MCF 10A (cell line): ENCODE measurements at places on chromosomes 11 and 22.
A peak's percentile ranks its signal among the peaks of the same experiment; 100 is the strongest.

- no peak for DNase-seq
Observed at GRCh38 chr11:37755521-37755920, 1157.5 kb upstream of the RAG2 start.

DNA sequence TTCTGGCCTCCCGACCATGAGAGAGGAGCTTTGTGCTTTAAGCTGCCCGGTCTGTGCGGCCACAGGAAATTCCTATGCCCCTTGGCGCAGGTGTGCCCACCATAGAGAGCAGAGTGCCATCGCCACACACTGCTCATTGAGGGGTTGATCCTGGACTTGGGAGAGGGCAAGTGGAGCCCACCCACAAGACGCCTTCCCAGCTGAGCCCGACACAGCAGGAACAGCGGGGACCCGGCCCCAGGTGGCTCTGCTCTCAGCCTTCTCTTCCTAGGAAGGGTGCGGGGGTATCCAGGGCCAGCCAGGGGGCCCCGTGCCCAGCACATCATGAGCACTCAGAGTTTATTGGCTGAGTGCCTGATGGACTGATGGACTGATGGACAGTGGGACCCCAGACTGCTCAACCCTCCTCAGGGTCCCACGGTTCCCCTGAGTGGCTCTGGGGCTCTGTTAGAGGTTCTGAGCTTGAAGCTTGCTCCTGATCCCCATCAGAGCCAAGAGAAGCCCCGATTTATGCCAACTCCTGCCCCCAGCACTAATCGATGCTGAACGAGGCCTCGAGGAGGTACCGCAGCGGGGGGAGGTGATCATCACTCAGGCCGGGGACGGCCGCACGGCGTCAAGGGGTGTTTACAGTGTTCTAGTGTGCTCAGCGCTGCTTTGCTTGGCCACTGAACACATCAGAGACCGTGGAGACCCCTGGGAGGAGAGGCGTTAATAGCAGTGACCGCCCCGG is 13.5 kb upstream of the MRGPRD start:
- DNase-seq = no peak

DNA sequence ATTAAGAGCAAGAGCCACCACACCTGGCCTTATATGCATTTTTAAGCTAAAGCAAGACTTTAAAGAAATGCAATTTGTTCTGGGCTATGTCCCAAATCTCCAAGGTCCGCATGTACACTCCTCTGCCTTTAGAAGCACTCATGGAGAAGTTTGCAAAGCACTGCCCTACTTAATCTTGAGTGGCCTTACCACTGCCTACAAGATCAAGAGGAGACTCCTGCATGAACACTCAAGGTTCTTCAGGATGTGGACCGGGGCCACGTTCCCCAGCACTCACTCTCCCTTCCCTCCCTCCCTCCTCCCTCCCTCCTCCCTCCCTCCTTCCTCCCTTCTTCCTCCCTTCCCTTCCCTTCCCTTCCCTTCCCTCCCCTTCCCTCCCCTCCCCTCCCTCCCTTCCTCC is 63.2 kb upstream of the HSPA8 start:
- DNase-seq = no peak

DNA sequence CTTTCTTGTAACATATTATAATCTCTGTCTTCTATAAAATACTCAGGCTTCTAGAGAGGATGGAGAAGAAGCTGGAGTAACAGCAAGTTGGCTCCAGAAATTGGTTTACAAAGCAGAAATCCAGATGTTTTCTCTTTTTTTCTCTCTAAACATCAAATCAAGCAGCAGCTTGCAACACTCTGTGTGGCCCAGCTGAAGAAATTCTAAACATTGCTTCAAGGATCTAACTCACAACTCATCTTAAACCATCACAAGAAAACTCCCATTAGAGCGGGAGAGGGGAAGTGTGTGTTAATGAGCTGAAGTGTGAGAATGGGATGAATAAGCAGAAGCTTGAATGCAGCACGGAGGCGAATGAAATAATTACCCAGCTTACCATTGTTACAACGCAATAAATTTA is 146.5 kb downstream of the OPCML start:
- no peak for DNase-seq

DNA sequence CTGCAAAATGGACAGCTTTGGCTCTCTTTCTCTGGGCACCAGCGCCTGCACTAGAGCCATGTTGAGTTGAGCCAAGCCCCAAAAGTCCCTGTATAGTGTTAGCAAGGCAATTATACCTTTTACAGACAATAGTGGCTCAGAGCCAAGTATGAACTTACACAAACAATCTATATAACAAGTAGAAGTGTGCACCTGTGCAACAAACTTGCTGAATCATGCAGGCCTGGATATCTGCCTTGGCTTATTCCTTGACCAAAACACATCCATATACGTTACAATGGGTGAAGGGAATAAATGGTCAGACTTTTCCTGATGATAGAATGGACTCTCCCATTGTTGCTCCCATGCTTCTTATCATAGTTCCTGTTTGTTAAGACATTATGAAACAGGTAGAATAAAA is 3.8 kb upstream of the OR52I2 start:
- peak; percentile 43 for DNase-seq

DNA sequence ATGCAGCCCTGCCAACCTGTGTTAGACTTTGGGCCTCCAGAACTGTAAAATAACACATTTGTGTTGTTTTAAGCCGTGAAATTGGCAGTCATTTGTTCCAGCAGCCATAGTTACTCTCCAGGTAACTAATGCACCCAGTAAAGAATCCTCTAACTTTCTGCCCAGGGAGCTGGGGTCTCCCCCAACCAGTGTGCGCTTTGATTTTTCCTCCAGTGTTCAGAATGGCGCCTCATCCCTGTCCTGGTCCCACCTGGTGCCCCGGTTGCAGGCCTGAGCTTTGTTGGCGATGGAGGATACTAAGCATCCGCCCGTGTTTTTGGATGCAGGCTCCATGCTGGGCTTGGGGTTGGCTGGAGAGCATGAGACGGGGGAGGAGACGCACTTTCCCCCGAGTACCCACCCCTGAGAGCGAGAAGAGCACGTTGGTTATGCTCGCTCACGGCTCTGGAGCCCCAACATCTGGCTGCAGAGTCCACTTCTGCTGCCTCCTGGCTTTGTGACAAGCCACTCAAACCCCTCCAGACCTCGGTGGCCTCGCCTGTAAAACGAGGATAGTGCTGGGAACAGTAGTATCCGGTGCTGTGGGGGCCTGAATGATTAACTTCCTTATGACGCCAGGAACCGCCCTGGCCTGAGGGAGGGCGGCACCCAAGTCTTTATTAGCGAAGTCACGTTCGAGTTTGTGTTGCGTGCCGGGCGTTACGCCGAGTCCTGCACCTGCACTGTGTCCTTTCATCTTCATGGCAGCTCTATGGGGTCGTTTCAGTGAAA is 25.8 kb downstream of the MRGPRD start:
- DNase-seq = no peak

GRCh38 chr22:25697181-25697664 is 44.8 kb upstream of the MYO18B start:
- DNase-seq = no peak

DNA sequence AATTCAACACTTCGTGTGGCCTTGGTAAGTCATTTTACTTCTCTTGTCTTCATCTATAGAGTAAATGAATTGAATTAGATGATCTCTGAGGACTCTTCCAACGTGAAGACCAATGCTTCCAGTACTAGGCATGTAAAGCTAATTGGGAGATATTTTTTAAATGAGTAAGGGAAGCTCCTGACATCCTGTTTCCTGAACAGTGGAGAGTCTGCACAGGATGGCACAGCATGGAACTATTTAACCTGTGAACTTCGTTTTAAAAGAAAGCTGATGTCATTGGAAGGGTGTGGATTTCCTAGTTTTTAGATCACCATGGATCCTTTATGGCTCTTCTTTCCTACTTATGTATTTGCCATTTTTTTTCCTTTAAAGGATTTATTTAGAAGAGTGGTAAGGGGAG is 48.4 kb upstream of the HSD17B12 start:
- no peak for DNase-seq

- DNase-seq = no peak
Observed at GRCh38 chr11:106495046-106495445, 417.6 kb downstream of the AASDHPPT start.
